ENCODE measurements at places on chromosomes 16 and 17.

GRCh38 chr16:65743558-65743957 is 621.7 kb upstream of the CDH11 start:
- DNase-seq, result no peak

GRCh38 chr16:3129137-3130131 is 5.4 kb upstream of the ZNF213 start:
- DNase-seq, result peak; percentile 74

DNA sequence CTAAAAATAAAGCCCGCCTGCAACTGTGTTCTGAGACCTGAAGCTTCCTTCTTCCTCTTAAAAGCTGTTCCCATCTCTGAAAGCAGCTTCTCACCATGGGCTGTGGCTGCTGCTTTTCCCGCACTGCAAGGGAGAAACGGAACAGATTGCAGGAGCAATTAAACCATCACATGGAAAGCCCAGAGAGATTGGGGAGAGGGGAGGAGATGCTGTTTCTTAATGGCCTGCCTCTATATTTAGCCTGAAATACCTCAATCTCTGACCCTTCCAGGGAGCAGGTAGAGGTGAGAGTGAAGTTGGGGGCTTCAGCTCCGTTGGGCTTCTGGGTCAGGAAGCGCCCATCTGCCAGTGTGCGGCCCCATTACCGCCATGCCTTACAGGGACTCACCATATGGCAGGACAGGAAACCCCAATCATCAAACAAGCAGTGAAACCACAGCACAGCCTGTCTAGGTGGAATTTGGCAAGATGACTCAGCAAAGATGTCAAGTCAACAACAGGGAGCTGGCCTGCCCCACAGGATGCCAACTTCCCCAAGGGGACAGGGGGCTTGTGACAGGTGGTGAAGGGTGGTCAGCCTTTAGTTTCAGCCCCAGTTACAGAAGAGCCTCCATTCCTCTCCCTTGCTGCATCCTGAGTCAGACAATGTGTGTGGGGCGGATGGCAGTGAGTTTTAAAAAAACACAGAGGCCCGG is 286.6 kb upstream of the CCL2 start:
- no peak for DNase-seq

- no peak for DNase-seq
These were observed 57.2 kb downstream of the VAC14 start for GRCh38 chr16:70743791-70744190.

DNA sequence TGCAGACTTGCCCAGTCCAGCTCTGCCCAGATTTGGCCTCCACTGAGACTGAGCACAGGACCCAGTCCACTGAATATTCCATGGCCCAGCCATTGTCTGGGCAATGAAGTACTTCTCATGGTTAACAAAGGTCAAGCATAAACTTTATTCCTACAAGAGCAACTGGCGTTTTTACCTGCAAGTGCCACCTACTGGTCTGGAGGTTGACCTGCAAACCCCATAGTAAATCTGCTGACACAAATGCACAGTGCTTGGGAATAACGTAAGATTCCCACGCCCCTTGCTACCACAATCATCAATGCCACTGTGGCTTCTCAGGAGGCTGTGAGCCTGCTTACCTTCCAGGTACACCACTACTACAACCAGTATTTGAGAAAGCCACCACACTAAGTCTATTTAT is 170.2 kb downstream of the CEP112 start:
- no peak for DNase-seq

GRCh38 chr16:16067127-16067526 is 117.7 kb downstream of the ABCC1 start:
- no peak for DNase-seq

DNA sequence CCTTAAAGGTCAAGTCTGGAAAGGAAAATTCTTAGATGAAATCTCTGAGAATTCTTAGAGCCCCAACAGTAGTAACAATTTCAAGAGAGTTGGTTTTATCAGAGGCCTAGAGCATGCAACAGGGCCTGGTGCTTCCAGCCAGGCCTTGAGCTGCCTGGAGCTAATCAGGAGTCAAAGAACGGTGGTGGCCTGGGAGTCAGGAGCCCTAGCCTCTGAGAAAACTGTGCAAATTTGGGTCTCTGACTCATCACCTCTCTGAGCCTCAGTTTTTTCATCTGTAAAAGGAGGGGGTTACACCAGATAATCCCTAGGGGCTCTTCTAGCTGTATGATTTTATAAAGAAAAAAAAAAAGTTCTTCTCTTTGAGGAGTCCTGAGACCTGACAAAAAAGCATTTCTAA is 227.3 kb upstream of the RPL38 start:
- DNase-seq, result no peak

- no peak for DNase-seq
These were observed 190.4 kb downstream of the USP22 start for GRCh38 chr17:20852239-20852989.

- DNase-seq, result no peak
These were observed 133.1 kb downstream of the ANKRD11 start for GRCh38 chr16:89357055-89357816.

DNA sequence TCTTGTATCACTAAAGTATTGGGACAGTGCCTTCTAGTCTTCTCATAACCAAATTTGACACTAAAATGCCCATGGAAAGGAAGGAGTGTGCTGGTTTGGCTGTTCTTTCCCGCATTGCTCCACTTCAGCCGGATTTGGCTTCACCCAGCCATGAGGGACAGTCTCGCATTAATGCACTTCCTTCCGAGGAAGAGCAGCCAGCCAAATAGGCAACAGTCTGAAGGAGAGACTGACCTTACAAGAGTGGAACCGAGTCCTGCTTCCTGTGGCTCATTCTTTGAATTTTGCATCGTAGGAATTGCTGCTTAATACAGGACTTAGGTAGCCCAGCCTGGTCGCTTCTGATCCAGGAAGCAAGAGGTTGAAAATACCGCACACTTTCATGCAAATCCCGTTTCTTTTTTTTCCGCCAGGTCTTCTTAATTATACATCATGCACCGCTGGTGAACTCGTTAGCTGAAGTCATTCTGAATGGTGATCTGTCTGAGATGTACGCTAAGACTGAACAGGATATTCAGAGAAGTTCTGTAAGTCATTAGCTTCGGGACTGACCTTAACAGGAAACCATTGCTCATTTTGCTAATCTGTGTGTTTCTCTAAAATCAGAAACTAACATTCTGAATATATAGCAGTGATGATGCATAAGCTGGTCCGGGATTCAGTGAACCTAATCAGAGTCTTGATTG is 38.2 kb downstream of the CLEC16A start:
- DNase-seq, result no peak

DNA sequence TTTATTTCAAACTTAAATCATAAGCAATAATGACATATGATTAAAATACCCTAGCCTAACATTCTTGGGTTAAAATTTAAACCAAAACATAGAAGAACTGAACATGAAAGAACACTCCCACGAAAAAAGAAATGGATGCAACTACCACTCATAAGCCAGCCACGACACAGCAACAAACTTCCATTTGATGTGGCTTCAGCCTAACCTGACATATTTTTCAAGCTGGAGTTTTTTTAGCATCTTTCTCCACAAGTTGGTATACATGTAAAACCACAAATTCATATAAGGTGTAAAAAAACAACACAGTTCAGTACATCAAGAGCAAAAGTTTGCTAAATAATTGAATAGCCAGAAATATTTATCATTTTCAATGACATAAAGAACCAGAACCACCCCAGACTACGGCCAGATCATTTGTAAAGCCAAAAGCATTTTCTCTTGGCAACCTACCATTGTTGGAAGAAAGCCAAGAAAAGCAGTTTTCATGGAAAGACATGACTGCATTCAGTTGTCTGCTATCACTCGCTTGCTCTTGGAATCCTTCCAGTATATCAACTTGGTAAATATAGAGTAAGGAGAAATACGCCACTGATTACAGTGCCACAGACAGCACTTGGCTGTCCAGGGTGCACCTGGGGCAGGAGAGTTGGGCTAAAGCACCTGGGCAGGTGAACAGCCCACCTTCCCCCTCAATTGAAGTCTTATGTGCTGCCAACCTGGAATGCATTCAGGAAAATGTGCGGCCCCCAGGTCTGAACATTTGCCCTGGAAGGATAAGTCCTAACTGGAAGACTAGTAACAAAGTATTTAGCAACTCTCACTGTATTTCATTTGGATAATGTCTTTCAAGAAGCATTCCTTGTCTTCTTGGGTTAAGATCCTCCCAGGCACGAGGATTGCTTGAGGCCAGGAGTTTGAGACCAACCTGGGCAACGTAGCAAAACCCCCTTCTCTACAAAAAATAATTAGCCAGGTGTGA is 60.5 kb downstream of the CREBBP start:
- peak; percentile 67 for DNase-seq

DNA sequence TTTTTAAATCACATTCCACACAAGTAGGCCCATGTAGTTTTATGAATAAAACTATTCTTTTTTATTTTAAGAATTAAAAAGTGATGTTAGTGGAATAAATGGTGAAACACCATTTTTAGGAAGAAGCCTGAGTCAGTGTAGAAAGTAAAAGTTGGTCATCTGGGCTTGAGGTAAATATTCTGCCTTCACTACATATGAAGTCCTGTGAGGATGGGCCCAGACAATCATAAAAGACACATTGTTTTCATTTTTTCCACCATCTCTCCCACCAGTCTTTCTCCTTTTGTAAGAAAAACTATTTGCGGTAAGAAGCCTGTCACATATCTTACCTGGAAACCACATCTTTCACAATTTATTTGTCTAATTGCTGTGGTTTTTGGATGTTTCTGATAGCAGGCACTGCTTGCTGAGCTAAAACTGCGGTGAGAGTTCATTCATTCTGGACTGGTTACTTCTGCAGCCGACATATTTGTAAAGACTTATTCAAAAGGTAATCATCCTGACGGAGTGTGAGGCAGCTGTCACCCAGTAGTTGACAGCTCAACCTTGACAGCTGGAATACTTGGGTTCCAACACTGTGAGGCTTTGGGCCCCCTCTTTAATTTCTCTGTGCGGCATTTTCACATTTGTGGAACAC is 10.6 kb upstream of the RFFL start:
- DNase-seq, result no peak

GRCh38 chr16:84408856-84409255 is 40.5 kb downstream of the ATP2C2 start:
- DNase-seq, result no peak

GRCh38 chr16:2498531-2499253 is 15.1 kb upstream of the ATP6V0C start:
- peak; percentile 82 for DNase-seq

DNA sequence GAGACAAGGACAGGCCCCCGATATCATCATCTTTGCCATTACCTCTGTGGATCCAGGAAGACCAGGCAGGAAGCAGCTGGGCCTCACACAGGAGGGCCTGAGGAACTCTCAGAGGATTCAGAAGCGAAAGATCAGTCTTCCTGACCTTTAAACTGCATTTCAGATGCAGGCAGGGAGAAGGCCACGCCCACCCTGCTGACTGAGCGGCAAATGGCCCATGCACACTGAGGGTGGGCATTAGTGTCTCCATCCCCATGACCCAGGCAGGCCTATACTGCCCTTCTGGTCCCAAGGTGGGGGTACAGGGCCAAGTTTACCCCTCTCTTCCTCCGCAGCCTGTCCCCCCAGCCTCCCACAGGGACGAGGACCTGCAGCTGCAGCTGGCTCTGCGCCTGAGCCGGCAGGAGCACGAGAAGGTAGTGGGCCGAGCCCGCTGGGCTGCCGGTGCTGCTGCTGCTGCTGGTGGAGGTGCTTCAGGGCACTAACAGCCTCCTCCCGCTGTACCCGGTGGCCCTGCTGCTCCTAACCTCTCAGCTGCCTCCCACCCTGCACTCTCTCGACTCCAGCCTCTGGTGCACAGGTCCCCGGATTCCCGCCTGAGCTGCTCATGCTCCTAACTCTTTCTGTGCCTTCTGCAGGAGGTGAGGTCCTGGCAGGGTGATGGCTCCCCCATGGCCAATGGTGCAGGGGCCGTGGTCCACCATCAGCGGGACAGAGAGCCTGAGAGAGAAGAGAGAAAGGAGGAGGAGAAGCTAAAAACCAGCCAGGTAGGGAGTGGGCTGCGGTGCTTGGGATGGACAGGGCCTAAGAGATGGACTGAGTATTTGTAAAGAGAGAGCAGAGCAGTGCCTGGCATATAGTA is 6.2 kb downstream of the EPN3 start:
- DNase-seq, result no peak

DNA sequence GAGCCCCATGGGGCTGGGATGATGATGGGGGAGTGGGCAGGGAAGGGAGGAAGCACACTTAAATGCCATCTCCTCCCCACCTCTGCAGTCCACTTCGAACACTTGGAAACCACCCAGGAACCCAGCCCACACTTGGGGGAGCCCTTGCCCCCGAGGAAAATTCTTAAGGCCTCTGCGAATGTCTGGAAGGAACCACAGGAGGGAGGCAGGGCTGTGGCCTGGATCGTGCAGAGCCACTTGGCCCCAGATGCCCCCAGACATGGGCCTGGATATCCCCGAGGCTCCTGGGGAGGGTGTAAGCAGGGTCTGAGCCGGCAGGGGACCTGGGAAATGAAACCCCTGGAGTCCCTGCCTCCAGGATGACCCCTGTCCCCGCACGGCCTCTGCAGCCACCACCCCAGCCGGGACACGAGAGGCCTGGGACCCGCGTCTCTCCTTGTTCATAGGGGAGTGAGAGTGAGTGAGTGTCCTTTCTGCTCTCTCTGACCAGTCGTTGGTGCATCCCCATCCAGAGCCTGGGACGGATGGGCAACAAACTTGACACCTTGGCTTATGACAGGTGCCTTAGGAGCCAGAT is 11.8 kb upstream of the MTSS2 start:
- no peak for DNase-seq

DNA sequence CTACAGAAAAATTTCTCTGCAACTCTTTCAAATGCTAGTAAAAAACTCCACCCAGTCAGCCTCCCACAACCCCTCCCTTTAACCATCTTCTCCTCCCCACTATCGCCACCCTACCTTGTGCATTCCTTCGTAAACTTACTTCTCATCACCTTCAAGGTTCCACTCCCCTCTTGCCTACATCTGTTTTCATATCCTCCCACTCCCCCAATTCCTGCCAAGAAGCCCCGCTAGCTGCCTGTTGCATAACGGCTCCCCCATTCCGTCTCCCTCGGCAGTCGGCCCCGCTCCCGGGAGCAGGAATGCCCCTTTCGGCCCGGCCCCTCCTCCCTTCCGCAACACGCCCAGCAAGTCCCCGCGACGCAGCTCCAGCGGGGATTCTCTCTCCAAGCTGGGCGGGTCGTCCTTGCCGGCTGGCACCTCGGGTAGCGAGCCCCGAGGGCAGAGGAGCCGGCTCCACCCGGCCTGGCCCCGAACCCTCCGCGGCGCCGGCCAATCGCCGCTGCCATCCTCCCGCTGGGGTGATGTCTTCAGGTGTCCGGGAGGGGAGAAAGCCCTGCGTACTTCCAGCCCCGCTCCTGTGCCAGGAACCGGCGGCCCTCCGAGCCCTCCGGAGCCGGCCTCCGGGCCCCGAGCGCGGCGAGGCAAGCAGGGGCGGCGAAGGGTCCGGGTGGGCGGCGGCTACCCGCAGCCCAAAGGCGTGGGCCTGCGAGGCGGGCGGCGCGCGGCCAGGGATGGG is 1.5 kb downstream of the PHLPP2 start:
- DNase-seq, result peak; percentile 62

GRCh38 chr16:2799859-2800226 is 1.6 kb downstream of the PRSS41 start:
- no peak for DNase-seq

- DNase-seq, result no peak
These were observed 108.1 kb downstream of the SNX11 start for GRCh38 chr17:48215583-48216139.
